ENCODE measurements at places on chromosomes 2 and 18.

GRCh38 chr18:50969448-50969847 is 1.6 kb downstream of the ELAC1 start:
- no peak for DNase-seq

- DNase-seq, result no peak
These were observed 205.9 kb upstream of the EPHA4 start for GRCh38 chr2:221778025-221778424.

GRCh38 chr18:48079885-48080284 is 149.4 kb upstream of the SMAD2 start:
- peak; percentile 30 for DNase-seq

GRCh38 chr2:15983496-15983895 is 43.1 kb downstream of the MYCN start:
- DNase-seq, result no peak

GRCh38 chr2:12501469-12502158 is 215.1 kb upstream of the TRIB2 start:
- peak; percentile 21 for DNase-seq

Data from gastrocnemius medialis (tissue), 4 donors.